Stimulated activated CD4-positive, alpha-beta T cell treated with anti-CD3 and anti-CD28 coated beads, Interleukin-15, amount 100 ng/mL, for 48 hours (primary cell): ENCODE measurements at places on chromosomes 5 and 9.
A peak's percentile ranks its signal among the peaks of the same experiment; 100 is the strongest.

- DNase-seq: no peak
Measured at GRCh38 chr5:130324953-130325671, 420.8 kb downstream of the CHSY3 start.

DNA sequence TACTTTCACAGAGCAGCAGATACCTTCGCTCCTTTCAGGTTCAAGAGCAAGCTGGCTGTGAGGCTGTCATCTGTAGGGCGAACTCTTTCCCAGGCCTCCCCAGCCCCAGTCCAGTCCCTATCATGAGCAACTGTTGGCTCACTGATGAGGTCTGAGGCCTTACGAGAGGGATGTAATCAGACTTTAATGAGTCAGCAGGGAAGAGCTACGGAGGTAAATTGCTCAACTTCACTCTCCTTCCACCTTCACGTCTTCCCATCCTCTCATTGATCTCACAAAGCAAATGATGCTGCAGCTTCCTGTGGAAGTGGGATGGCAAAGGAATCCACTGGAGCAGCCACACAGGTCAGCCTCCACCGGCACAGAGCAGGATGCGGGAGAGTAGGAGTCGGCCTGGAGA, 130.7 kb upstream of the TBCA start:
- no peak for DNase-seq

- DNase-seq: no peak
Measured at GRCh38 chr5:164597293-164597900, 1092.0 kb downstream of the MAT2B start.

DNA sequence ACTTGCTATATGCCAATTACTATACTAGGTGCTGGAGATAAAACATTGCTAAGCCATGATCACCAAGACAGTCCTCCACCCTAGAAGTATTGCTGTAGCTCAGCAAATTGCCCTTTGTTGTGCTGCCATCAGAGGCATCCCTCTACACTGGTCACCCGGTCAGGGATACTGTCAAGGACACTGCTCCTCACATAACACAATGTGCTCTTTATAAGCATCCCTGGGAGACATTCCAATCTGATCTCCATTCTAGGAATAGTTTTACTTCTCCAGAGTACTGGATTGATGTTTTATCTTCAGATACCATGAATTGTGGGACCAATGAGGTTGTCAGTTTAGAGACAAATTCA, 10.4 kb upstream of the DNAJA1 start:
- no peak for DNase-seq

DNA sequence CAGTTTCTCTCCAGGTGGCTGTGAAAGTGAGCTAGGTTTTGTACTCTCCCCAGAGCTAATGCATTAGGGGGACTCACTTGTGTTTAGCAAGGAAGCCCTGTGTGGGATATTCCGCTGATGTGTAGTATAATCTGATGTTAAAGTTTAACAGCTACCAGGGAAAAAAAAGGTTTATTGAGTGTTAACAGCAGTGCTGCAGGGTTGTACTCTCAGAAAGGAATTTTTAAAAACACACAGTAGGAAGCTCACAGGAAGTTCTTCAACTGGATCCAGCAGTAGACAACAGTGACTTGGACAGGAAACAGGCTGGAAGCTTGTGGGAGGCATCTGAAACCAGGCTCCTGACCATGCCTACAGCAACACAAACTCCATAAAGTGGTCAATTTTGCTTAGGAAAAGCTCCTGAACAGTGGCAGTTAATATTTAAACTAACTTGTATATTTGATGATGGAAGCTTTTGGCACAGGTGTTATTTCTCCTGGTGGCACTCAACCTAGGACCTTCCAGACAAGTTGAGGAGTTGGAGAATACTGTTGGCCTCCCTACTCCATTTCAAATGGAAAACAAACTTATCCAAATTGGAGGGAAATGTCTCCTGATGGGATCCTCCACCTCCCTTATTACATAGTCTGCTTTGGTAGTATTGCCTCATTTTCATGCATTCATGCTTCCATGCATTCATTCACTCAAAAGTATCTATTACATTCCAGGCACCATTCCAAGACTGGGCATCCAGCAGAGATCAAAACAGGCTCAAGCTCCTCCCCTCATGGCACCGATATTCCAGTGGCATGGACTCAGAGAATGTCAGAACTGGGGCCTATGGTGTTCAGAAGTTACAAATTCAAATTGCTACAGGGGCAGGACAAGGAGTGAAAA, 54.7 kb downstream of the FOXD1 start:
- DNase-seq: no peak

GRCh38 chr5:137613554-137614265, 114.6 kb upstream of the SPOCK1 start:
- no peak for DNase-seq

DNA sequence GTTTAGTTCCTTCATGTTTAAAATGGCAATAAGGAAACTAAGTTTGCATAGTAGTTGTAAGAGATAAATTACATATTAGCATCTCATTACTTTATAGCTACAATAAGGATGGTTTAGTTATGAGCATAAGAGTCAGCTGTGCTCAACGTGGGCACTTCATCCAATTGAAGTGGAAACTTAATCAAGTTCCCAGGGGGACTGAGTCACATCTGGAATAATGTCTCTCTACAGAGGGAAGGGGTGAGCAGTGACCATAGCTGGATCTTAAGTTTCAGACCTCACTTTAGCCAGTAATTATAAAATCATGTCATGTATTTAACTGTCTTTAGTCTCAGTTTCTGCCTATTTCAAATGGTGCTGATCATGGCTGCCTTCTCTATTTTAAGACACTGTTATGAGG, 36.8 kb upstream of the FAM240B start:
- no peak for DNase-seq

DNA sequence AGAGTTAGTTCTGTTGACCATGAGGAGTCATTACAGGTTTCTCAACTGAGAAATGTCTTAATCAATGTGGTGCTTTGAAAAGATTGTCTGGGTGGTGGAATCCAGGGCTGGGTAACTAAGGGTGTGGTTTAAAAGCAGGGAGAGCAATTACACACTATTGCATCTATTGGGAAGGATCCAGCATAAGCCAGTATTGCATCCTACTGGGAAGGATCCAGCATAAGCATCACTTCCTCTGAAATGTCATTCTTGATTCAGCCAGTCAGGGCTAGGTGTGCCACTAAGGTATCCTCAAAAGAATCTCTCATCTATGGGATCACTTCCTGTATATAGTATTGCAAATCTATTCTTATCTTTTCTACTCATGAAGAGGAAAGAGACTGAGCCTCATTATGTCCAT, 38.6 kb downstream of the ELOVL7 start:
- DNase-seq: no peak

DNA sequence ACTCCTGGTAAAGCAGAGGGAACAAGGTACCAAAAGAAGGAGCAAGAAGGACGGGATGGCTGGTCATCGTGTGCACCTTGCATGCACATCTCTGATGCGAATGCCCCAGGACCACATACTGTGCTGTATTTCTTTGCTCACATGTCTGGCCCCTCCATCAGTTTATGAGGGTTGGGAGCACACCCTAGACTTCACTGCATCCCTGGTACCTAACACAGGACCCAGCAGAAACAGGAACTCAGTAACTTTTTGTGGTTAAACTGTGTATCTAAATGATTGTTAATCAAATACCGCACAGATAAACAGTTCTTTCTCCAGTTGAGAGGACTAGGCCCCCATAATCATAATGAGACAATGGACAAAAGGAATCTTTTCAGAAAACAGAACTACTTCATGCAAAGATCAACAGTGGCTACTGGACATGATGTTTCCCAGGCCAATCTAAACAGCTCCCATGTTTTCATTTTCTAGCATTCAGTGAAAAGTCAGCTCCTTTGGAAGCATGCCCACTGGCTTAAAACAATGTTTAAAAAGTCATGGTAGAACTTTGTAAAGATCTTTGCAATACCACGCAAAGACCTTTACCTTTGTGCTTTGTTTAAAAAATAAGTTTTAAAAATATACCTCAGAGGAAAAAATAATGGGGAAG, 55.5 kb upstream of the IFNK start:
- no peak for DNase-seq

GRCh38 chr5:149210225-149210624, 61.4 kb upstream of the AFAP1L1 start:
- DNase-seq: no peak

GRCh38 chr9:95478335-95478734, 38.4 kb downstream of the PTCH1 start:
- no peak for DNase-seq

DNA sequence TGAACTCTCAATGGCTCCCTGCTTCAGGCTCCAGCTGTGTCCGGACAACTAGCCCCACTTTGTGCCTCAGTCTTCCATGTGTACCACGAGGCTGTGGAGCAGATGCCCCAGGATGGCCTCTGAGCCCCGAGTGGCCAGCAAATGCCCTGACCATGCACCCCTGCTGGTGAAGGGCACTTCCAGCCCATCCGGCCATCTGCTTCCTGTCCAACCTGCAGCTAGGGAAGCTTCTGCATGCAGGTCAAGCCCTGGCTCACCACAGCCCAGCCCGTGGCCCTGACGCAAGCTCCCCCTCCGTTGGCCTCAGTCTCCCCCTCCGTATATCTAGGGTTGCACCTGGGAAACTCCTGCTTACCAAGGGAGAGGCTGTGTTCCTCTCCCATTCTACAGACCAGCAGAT, 4.8 kb downstream of the NINJ1 start:
- no peak for DNase-seq

- no peak for DNase-seq
Measured at GRCh38 chr9:123537809-123538208, 181.8 kb downstream of the CRB2 start.

DNA sequence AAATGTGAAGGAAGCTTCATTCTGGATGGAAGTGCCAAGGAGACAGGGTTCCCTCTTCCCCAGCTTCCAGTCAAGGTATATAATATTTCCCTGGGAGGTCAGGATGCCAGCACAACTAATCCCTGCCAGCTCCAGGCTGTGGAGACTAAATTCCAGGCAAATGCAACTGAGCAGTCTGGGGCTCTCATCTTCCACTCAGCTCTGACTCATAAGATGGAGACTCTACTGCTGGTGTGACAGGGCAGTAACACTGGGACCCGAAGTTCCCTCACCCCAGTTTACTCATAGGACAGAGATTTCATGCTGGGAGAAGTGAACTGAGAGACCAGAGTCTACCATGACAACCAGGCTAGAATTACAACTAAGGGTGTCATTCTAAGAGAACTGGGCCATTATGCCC, 235.4 kb downstream of the FSTL4 start:
- DNase-seq: no peak

- DNase-seq: no peak
Measured at GRCh38 chr9:35791297-35791921, at the start of gene NPR2. TSS of gene NPR2 (plus strand) at chr9:35791591. CDS start at chr9:35792409, 818 bp downstream.

- DNase-seq: no peak
Measured at GRCh38 chr5:119789406-119790117, 160.2 kb downstream of the FAM170A start.

DNA sequence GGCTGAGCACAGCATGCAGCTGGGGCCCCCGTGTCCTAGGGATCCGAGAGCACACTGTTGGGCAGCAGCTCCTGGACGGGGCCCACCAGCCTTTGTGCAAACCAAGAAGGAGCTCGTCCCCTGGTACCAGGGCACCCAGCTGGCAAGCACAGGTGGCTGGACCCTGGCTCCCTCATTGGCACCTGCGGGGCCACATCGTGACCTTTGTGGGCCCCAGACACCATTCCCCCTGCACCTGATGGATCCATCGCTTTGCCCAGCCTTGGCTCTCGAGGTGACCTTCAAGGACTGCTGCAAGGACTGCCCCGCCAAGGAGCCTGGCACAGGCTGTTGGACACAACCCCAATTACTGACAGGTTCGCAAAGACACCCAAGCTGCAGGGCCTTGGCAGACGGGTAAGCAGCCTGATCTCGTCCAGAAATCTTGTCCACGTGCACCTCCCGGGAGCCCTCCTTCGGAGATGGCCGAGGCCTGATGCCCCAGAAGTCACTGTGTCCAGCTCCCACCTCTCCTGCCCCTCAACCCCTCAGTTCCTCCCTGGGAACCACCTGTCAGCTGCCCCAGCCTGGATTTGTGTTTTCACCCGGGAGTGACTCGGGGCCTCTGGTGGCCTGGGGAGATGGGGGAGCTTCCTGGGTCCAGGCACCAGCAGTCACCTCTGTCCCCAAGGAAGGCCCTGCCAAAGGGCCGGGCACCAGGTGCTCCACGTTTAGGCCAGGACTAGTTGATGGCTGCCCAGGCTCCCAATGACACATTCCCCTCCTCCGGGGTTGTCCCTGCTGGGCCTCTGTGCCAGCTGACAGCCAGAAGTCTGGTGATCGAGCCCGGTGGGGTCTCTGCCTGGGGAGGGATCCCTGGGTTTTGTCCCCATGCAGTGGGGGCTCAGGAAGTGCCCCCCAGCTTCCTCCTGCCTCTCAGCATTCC, 137.1 kb upstream of the PPP1R26 start:
- DNase-seq: no peak

DNA sequence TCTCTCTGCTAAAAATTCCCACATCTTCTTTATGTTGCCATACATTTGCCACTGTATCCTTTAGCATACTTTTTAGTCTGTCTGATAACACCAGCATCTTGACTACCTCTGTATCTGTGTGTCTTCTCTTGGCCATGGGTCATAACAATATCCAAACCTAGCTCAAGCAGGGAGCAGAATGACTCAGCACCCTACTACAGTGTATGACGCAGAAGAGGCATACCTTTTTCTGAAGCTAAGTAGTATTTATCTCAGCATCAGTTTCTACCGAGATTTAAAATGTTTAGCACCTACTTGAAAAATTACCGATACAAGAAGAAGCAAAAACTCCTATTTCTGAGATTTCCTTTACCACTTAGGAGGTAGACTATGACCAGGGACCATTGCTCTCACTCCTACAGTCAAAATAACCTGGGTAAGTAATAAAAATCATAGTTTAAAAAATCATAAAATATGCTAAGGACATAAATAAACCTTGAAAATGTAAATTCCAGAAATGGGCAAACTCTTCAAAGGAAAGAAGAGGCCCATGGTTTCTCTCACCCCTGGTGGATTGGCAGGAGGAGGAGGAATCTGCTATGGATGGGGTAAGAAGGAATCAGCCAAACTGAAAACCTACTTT, 286.5 kb downstream of the MAST4 start:
- DNase-seq: no peak

- DNase-seq: no peak
Measured at GRCh38 chr5:71701407-71701806, 17.7 kb upstream of the CARTPT start.

GRCh38 chr5:167731951-167732350, 559.5 kb upstream of the WWC1 start:
- no peak for DNase-seq

DNA sequence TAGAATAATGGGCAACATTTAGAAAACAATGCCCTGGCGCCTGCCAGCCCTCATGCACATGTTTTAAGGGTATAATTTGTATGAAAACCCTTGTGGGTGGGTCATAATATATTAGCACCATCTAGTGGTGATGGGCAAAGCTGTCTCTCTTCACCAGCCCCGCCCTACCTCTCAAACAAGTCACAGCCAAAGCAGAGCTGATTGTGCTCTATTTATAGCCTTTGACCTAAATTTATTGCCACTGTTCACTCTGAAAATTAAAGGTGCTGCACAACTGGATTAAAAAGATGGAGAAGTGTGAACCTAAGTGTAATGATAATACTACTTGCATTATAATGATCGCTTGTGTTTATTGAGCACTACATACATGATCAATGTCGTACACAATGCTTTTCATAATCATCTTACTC, 131.9 kb upstream of the ANKH start:
- DNase-seq: peak; percentile 35
